ENCODE measurements at places on chromosomes 1 and 21. TPM values are rescaled to one million over a fixed set of nuclear protein-coding genes. Genes with fewer than 3 reads are reported as not detected.

PROK1 gene
- not detected for total RNA-seq

CELA3B gene
- not detected for total RNA-seq

SLC16A4 gene
- total RNA-seq, result 41.1 TPM

CFHR1 gene
- 0.39 TPM for total RNA-seq

DMRTA2 gene
- total RNA-seq, result 0.15 TPM
